ENCODE measurements at places on chromosomes 11 and 22. TPM values are rescaled to one million over a fixed set of nuclear protein-coding genes. Genes with fewer than 3 reads are reported as not detected.

Gene OR5B21
- not detected for total RNA-seq

Gene CCDC116
- total RNA-seq: 0.07 TPM

Gene TNNT3
- total RNA-seq: 1.3 TPM

Gene ASRGL1
- 0.14 TPM for total RNA-seq

Gene POTEH
- total RNA-seq: not detected

Gene MS4A6E
- not detected for total RNA-seq

Gene APOL2
- 21.4 TPM for total RNA-seq

Gene HBD
- total RNA-seq: not detected

Gene APOL3
- not detected for total RNA-seq

Gene PTGDR2
- total RNA-seq: 0.07 TPM

Gene KCNJ1
- not detected for total RNA-seq

Gene CTSF
- total RNA-seq: 14.9 TPM

Measured in nasal cavity respiratory epithelium epithelial cell of viscerocranial mucosa (primary cell).